Fibroblast of skin of right quadriceps (primary cell): ENCODE measurements at places on chromosomes 1 and 21.

DNA sequence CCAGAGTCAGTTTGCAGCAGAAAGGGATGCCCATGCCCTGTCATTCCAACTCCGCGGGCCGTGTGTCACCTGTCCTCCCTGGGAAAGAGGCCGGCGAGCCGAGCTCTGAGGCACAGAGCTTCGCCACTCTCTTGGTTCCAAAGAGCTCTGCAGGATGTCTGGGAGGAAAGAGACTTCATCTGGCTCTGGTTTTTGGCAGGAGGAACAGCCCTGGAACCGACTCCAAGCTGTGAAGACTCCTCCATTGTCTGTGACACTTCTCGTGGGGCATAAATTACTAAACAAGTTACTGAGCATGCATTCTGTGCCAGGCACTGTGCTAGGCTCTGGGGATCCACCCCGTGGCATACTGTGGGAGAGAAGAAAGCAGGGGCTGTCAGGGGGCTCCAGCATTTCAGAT is 3.9 kb upstream of the FAM151A start:
- DNase-seq = no peak

DNA sequence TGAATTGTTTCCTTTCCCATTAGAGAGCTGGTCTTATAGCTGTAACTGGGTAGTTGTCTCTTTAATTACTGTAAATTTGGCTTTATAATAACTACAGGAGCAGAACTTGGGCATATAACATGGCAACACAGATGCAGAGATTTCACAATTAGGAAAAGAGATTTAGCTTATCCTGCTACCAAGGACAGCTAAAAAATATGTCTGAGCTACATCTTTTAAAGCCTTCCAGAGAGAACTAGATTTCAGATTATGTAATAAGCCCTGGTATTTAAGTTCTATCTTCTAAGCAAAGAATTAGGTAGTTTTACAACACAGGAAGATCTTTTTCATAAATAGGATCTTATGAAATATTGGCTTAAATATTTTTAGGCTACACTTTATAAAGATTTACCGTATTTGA is 313.8 kb downstream of the S1PR1 start:
- no peak for DNase-seq

DNA sequence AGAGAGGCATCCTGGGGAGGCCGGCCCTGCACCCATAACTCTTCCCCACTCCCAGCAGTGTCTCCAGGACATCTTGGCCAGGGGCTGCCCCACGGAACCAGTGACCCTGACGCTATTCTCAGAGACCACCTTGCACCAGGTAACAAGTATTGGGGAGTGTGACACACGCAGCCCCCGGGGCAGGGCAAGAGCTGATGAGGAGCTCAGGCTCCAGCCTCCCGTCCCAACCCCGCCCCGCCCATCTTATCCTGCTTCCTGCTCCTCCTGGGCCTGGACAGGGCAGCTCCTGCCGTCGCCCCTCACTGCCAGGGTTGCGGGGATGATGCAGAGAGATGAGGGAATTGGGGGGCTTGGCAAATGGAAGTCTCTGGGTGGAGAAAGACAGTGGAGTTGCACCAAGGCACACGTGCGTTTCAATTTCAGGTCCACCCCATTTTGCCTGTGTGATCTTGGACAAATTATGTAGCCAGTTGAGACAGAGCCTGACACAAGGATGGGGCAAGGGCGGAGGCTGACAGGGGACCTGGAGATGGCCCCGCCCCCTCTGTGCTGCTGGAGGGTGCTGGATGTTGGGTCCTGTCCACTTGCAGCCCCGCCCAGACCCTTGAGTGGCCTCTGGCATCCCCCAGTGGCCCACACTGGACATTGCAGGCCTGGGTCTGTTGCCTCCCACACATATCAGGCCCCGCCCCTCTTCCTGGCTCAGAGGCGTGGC is 10.7 kb downstream of the CLCNKA start:
- DNase-seq = peak; percentile 82

GRCh38 chr1:61391730-61392129 is 309.4 kb downstream of the NFIA start:
- no peak for DNase-seq

DNA sequence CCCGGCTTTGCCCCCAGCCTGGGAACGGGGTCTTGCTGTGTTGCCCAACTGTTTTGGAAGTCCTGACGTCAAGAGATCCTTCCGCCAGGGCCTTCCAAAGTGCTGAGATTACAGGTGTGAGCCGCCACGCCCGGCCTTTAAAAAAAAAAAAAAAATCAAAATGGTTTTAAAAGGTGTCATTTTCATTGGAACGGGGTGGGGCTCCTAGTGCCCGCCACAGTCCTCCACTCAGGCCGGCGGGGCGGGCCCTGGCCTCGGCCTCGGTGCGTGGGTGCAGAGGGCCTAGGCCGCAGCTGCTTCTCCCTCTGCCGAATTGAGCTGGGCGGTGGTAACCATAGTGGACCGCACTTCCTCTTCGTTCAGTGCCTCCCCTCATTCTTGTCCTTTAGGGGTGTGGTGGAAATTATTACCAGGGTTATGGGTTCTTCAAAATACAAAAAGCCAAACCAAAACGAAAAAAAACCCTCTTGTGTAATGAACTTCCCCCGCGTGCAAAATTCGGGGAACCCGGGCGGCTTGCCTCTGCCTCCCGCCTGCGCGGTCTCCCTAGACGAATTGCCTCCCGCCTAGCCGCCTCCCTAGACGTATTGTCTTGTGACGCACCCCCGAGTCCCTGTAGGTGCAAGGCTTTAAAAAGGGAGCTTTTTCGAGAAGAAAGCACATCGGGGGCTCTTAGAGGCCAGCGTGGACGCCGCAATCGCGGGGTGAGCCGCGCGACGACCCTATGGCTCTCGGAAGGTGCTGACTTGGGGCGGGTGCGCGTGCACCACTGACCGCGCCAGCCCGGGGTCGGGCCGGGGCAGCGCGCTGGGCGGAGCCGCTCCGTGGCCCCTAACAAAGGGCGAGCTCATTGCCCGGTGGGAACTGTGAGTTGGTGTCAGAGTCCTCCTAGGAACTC is 10.5 kb upstream of the SPEN start:
- no peak for DNase-seq

DNA sequence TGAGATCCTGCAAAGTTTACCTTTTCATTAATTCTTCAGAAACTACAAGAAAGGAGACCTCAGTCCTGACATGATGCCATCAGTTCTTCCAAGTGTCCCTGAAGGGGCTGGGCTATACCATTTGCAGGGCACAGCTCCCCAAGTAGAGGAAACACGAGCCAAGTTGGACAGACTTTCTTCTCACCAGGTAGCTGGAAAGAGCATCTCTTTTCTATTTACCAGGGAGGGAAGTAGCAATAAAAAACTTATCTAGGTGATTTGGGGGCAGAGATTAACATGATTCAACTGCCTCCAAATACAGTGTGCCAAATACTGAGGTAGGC is 103.9 kb upstream of the KCND3 start:
- DNase-seq = no peak
